ENCODE measurements at places on chromosomes 3 and 15.

DNA sequence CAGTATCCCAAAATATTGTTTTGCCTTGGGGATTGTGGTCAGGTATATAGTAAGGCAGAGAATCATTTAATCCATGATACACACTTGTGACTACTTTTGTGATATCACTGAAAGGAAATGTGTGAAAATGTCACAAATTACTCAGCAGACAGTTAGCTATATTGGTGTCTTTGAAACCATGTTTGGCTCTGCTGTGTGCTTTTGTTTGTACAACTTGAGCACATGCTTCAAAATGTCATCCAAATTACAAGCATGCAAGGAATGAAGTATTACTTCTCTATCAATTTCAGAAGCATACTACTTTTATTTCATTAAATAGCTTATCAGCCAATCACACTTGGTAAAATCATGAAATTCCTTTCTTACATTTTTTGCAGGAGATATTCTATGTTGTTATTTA is 619.0 kb upstream of the AGTR1 start:
- peak; percentile 54 for DNase-seq

DNA sequence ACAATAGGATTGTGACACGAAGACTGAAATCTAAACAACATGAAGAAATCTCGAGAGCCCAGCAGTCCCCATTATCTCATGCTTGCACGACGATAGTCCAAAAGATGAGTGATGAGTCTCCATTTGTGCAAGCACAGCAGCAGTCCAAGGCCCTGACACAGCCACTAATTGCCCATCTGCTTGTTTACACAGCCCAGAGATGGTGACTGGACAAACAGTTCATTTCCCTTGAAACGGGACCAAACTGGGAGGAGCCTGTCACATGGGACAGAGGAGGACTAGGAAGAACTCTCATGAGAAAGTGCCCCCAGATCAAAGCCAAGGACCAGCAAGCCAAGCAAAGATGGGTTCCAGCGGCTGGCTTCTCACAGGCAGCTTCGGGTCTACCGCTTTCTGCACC is 121.0 kb downstream of the GREM1 start:
- no peak for DNase-seq

GRCh38 chr3:58414538-58415197 is 19.0 kb downstream of the PDHB start:
- DNase-seq: peak; percentile 78

GRCh38 chr3:138297059-138297607 is 32.5 kb downstream of the NME9 start:
- no peak for DNase-seq

GRCh38 chr15:100987143-100987542 is 68.0 kb downstream of the LRRK1 start:
- peak; percentile 8 for DNase-seq

GRCh38 chr15:88881775-88882174 is 13.6 kb downstream of the HAPLN3 start:
- no peak for DNase-seq

DNA sequence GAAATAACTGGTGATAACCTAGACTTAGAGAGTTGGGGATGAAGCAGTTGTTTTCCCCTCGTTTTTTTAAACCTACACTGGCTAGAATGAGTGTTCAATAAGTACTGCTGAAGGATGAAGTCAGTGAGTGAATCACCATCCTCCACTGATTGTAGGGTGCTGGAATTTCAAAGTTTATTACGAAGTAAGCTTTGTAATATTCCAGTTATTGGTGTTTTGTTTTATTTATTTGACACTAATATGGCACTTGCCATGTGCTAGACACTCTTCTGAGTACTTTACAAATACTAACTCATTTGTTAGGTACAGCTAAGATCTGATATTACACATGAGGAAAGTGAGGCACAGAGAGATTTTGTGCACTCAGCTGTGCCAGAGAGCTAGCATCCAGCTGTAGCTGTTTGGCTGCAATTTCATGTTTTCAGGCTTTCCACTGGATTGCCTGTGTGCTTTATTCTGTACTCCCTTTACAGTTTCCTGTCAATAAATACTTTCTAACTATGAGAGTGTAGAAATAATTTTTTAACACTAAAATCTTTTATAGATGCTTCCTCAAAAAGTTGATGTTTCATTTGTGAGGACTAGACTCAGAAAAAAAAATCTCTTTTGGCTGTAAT is 5.8 kb downstream of the MAP2K5 start:
- no peak for DNase-seq

GRCh38 chr3:112582244-112582874 is 20.5 kb downstream of the SLC35A5 start:
- DNase-seq: peak; percentile 89

- no peak for DNase-seq
Observed at GRCh38 chr15:85312486-85312885, 67.9 kb upstream of the AKAP13 start.

DNA sequence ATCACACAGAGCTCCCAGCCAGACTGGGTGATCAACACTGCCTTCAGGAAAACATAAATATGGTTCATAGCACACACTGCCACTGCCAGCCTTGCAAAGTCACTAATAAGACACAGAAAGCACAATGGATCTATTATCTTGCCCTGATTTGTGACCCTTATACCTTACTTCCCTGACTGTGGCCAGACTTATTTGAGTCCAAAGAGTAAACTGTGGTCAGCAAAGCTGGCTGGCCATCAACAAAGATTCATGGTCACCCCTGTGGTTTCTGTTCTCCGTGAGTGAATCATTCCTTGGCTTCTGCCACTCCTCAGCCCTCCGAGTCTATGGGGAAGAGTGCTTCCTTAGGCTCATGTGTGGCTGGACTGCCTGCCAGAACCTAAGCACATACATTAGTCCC is 437.7 kb downstream of the RAP2B start:
- DNase-seq: no peak

- DNase-seq: no peak
Observed at GRCh38 chr3:46370839-46371518, at the start of gene CCR5. CCR5 (plus strand) TSS chr3:46370946; CDS start chr3:46372903, 1,957 bp downstream.

DNA sequence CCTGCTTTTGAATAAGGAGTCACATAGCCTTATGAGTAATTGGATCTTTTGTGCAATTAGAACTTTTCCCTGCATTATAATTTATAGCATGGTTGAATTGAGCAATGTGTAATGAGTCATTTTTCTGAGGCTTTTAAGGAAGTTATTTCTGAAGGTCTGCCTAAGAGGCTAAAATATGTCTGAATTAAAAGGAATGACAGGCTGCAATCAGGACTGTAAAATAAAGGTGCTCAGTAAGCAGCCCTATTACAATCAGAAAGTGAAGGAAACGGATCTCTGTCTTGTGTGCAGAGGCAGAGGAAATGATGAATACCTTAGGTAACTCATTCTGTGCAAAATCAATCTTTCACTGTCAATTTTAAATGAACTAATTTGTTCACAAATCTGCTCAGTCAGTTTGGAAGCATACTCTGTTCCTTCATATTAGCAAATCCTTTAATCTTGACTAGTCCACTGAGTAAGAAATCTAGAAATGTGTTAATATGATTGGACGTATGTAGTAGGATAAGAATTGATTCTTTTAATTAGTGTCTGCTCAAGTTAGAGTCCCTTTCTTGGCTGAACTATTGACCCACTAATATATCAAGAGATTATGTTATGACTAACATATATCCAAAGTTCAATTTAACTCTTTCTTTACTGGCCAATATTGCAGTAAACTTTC is 290.1 kb downstream of the ZIC1 start:
- no peak for DNase-seq

DNA sequence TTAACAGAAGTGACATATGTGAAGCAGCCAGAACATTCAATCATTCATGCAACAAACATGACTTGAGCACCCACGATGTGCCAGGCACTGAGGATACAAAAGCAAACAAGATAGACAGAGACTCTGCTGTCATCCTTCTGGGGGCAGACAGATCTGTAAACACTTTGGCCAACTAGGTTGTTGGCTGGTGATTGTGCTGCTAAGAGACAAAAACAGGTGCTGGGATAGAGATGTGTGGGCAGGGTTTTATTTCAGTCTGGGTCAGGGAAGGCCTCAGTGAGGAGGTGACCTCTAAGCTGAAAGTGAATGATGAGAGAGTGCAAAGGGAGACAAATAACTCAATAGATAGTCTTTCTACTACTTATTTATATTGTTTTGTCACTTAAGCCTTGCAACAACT is 147.0 kb upstream of the VEPH1 start:
- DNase-seq: no peak

DNA sequence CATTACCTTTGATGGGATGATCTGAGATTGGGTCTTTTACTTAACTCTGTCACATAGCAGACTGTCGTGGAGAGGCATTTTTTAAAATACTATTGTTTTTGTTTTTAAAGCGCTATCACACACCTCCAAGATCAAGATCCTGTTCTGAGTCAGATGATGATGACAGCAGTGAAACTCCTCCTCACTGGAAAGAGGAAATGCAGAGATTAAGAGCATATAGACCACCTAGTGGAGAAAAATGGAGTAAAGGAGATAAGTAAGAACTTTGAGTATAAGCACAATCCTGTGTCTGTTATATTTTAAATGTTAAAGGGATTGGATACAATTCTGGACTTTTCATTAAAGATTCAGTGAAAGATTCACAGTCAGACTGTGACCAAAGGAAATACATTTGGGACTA is 18.4 kb upstream of the ZBTB47 start:
- DNase-seq: no peak

DNA sequence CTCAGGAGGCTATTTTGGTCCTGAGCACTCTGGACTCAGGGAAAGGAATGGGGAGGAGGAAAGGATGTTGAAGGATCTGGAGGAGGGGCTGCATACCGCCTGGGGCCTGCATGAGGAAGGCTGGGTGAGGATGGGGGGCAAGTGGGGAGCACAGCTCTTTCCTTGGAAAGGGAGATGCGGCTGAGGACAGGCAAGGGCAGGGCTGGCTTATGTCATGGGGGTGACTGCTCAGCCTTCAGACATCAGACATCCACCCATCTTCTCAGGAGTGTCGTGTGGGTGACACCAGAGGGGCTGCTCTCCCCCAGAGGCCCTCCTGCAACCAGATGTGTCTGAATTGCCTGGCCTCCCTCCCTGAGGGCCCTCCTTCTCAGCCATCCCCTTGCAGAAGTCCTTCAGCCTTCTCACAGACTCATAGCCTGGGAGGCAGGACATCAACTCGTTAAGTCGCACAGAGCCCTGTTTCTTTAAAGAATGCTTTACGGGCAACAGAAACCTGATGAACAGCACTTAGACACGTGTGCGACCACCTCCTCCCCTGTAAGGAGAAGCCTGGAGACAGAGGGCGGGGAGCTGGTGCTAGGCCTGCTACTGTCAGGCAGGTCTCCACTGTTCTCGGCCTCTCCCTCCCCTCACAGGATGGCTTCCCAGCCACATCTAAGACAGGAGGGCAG is 252.3 kb downstream of the OCA2 start:
- no peak for DNase-seq

DNA sequence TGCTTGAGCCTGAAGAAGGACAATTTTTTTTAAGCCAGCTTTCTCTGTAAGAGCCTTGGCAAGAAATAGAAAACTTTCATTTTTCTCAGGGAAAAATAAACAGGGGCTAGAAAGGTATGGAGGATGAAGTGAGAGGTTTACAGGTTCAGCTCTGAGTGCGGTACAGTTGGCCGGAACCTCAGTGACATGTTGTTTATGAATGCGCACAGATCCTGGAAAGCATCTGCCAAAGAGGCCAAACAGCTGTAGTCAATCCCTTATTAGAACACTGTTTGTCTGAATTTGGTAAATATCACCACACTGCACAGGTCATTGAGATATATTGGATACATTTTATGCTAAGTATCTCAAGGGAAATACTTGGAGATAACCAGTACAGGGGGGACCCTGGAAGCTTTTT is 561.8 kb upstream of the MDFIC2 start:
- no peak for DNase-seq

DNA sequence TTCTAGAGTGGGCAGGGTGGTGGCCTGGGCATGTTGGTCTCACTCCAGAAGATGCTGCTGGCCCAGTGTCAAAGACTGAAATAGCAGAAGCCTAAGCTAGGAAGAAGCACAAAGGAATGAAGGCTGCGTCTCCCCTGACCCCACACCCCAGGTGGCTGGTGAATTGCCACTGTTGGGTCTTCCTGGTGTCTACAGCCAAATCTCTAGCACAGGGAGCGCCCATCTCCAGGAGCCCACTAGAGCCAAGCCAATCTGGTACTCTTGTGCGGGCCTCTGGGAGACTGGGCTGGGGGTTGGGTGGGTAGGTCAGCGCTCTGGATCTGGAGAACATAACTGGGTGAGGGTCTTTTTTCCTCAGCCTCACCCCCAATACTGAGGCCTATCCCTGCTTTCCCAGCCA is 894 bp downstream of the TUSC2 start:
- DNase-seq: no peak

DNA sequence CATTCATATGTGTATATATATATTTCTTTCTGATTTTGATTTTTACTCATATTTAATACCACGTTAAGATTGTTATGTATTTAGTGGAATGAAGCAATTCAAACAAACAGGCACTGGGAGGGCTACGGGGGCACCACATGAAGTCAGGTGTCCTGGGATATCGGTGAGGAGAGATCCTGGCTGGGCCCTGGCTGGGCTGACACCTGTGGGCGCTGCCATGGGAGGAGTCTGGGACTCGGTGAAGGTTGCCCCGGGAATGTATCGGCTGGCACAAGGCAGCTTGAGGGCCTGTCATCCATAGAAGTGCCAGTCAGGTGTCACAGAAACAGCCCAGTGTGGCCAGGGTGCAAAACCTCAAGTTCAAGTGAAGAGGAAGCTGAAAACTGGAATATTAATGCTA is 766.9 kb upstream of the ARPP21 start:
- DNase-seq: no peak

DNA sequence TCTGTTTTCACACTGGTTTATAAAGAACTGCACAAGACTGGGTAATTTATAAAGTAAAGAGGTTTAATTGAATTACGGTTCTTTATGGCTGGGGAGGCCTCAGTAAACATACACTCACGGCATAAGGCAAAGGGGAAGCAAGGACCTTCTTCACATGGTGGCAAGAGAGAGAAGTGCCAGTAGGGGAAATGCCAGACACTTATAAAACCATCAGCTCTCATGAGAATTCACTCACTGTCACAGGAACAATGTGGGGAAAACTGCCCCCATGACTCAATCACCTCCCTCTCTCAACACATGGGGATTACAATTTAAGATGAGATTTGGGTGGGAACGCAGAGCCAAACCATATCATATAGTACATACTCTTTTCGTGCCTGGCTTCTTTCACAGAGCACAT is 42.4 kb downstream of the MAP2K1 start:
- DNase-seq: no peak

DNA sequence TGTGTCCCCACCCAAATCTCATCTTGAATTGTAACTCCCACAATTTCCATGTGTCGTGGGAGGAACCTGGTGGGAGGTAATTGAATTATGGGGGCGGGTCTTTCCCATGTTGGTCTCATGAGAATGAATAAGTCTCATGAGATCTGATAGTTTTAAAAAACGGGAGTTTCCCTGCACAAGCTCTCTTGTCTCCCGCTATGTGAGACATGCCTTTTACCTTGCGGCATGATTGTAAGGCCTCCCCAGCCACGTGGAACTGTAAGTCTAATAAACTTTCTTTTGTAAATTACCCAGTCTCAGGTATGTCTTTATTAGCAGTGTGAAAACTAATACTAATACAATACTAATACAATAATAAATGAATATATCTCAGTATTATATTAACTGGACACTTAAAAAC is 9.9 kb upstream of the YEATS2 start:
- DNase-seq: no peak

- DNase-seq: no peak
Observed at GRCh38 chr15:78105476-78106241, 13.3 kb downstream of the SH2D7 start.

Measured in spinal cord (tissue), 10 donors.